ENCODE measurements at places on chromosomes 5 and 9.
A peak's percentile ranks its signal among the peaks of the same experiment; 100 is the strongest.

DNA sequence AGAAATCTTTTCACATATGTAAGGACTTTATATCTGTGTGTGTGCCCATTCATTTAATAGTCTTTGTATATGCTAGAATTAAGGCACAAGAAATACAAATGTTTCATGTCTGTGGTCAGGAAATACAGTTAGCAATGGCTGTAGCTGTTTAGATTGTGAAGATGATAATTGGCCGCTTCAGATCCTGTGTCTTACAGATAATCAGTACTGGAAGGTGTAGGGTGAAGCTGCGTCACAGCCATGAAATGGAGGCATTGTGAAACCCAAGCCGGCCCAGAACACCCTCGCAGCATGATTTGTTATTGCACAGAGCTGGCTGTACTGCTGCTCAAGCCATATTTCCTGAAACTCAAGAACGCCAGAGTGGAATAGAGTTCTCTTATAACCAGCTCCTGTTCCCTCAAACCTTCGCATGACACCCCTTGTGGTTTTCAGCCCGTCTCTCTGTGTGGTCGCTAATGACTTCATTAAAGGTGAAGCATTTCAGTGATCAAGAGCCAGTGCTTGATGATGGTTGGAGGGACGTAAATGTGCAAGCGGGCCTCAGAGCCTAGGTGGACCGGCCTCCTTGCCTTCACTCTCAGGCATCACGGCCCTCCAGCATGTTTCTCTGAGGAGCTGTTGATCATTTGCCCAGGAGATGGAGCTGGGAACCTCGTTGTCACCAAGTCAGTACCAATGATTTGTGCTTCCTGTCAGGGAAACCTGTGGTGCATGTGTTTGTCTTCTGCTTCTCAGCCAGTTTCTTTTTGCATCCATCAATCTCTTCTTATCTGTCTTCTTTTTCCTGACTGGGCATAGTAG lies 80.1 kb downstream of the F2RL2 start:
- DNase-seq: peak; percentile 29

- no peak for DNase-seq
Measured at GRCh38 chr5:92409134-92409533, 1026.0 kb upstream of the ARRDC3 start.

GRCh38 chr9:69165581-69165980 lies 8.5 kb upstream of the TJP2 start:
- no peak for DNase-seq

- DNase-seq: no peak
Measured at GRCh38 chr9:5438301-5439162, 807 bp upstream of the PLGRKT start.

- no peak for DNase-seq
Measured at GRCh38 chr5:157471709-157472108, 11.7 kb downstream of the NIPAL4 start.

GRCh38 chr5:79330071-79330470 lies 94.1 kb downstream of the JMY start:
- no peak for DNase-seq

- DNase-seq: no peak
Measured at GRCh38 chr9:20713172-20713571, 29.1 kb downstream of the FOCAD start.
